ENCODE measurements at places on chromosomes 1 and 21. TPM values are rescaled to one million over a fixed set of nuclear protein-coding genes. Genes with fewer than 3 reads are reported as not detected.

Gene FCGR3B
- total RNA-seq, result 20.7 TPM

Gene RGS8
- 0.13 TPM for total RNA-seq

Gene NES
- 126 TPM for total RNA-seq

Gene TRIM46
- 4.8 TPM for total RNA-seq

Gene KLF17
- total RNA-seq, result not detected

Gene PLA2G2C
- total RNA-seq, result 0.36 TPM

Gene LIN9
- total RNA-seq, result 1.8 TPM

Gene TNNT2
- total RNA-seq, result 63.7 TPM

Gene LCE2C
- not detected for total RNA-seq

Gene FBXO44
- total RNA-seq, result 37.1 TPM

Gene RGL1
- total RNA-seq, result 76.9 TPM

Gene FMO3
- total RNA-seq, result 3.0 TPM

Gene GNB1
- total RNA-seq, result 280 TPM

Gene ACTN2
- 0.58 TPM for total RNA-seq

Gene ZNF669
- 6.7 TPM for total RNA-seq

Gene KRTAP21-3
- total RNA-seq, result not detected

DNA sequence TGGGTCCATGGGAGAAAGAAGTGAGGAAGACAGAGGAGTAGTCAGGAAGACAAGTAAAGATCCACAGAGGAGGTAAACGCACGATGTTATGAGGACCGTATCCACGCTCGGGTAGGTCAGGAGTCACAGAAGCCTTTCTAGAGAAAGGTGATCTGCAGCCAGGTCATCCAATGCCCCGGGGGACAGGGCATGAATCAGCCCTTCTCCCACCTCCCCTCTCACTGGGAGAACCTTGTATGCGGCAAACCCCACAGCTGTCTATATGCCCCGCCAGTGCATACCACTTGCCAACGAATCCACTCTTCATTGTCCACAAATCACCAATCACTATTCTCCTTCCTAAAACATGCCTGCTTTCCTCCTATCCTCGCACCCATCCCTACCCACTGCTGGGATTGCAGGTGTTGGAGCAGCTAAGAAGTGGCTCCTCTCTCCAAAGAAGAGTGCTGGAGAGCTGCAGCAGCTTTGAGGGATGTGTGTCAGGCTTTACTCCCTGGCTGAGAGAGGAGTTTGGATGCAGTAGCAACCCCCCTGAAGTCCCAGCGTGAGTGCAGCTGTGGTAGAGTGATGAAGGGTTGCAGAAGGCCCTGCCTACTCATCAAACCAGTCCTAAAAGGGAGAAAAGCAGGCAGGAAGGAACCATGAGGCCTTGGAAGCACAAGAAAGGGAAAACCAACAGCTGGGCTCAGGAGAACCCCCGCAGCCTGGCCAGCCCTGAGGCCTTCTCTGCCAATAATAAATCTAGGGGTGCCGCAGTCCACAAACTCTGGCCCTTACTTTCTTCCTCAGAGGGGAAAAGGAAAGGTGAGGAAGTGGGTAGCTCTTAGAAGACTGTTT is 102.2 kb upstream of the GADD45A start:
- no peak for DNase-seq

DNA sequence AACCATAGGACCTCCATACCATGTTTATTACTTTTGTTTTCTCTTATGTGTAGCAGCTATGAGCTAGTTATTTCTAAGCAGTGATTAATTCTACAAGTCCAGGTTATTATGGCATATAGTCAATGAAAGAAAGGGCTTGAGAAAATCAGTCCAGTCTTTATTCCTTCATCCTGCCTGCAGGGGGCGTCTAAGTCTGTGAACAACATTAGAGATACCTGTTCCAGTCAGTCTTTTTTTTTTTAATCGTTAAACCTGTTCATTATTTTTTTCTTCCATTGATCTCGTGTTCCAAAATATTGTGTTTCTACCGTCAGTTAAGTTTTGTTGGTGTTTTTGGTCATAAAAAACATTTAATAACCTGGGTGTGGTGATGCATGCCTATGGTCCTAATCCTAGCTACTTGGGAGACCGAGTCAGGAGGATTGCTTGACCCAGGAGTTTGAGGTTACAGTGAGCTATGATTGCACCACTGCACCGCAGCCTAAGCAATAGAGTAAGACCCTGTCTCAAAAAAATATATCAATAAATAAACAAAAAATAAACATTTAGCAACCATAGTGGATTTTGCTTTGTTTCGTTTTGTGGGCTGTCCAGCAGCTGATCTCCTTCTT is 29.4 kb upstream of the CD2 start:
- peak; percentile 71 for DNase-seq

DNA sequence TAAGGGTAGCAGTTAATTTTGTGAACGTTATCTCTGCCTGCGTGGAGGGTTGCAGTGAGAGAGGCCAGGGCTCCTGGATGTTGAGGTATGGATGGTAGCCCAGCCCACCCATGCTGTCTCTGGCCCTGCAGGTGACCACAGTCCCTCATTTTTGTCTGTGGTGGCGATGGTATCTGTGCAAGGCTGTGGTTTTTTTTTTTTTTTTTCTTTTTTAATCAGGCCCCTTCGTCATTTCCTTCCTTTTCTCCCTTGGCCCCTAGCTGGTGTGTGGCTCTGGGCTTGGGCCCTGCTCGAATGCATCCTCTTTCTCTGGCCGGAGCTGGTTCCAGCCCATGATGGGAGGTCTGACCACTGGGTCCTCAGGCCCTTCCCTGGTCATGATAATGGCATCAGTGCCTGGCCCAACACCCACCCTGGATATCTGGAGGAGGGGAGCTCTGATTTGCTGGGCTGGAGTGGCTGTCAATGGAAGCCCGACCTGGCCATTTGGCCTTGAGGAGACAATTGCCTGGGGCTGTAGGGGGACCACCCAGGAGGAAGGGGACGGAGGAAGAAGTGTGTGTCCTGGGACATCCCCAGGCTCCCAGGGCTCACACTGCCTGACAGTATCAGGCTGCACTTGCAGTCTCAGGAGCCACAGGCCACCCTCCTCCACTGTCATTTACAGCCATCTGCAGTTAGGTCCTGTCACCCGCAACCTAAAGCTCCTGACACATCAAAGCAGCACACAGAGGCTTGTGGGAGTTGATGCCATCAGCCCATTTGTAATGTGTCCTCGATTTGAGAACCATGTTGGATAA is 8.1 kb upstream of the RNF187 start:
- no peak for DNase-seq

- peak; percentile 64 for DNase-seq
Observed at GRCh38 chr1:1419813-1420653, 1.0 kb downstream of the ANKRD65 start.

- peak; percentile 90 for DNase-seq
Observed at GRCh38 chr1:91165033-91165654, 143.3 kb upstream of the ZNF644 start.

GRCh38 chr1:109163551-109163950 is 49.6 kb downstream of the ELAPOR1 start:
- no peak for DNase-seq

GRCh38 chr21:14531757-14532316 is 14.3 kb downstream of the SAMSN1 start:
- no peak for DNase-seq

DNA sequence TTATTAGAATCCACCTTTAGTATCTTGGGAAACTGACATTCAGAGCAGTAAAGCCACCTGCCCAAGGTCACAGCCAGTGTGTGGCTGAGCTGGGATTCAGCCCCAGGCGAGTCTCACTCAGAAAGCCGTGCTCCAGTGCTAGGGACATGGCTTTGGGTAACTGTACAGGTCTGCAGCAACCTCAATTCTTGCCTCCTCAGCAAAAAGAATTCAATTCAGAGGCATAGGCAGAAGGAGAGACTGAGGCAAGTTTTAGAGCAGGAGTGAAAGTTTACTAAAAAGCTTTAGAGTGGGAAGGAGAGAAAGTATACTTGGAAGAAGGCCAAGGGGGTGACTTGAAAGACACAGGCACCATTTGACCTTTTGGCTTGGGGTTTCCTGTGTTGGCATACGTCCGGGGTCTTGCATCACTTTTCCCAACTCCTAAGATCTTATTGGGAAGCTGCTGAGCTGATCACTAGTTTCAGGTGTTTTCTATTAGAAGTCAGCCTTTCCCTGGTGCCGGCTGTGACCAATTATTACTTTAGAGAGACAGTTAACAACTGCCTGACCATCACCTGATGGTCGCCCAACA is 529.3 kb downstream of the MATN1 start:
- DNase-seq, result no peak

DNA sequence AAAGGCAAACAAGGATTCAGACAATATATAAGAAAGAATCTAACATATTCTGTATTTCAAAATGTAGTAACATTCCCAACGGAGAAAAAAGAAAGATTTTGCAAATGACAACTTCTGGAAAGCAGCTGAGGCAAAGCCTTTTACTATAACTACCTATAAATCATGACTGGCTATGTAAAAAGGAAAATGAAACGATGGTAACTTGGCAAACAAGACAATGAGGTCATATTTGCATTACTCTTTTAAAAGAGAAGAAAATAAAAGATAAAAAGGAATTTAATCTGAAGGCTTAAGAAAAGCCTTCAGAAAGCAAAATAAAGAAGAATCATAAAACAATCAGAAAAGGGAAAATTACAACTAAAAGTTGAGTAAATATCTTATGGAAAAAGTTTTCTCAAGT is 25.1 kb upstream of the ASPM start:
- DNase-seq, result no peak

GRCh38 chr1:66341446-66342089 is 192.4 kb upstream of the SGIP1 start:
- DNase-seq, result no peak

DNA sequence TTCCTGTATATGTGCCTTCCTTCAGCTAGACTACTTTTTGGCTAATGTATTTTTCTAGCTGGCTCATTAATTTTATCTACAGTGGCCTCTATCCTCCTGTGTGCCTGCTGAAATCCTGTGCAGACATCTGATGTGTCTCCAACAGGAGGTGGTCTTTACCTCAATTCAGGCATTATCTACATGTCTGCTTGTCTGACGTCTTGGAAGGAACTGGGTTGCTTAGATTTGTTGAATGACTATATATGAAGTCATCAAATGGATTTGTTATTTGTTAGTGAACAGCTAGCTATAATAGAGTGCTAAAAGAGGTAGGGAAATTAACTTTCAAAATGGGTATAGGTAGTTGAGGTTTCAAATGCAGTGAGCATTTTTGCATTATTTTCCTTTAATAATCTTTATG is 6.7 kb downstream of the RPL5 start:
- no peak for DNase-seq

- no peak for DNase-seq
Observed at GRCh38 chr1:193184776-193185175, 1.6 kb downstream of the B3GALT2 start.

DNA sequence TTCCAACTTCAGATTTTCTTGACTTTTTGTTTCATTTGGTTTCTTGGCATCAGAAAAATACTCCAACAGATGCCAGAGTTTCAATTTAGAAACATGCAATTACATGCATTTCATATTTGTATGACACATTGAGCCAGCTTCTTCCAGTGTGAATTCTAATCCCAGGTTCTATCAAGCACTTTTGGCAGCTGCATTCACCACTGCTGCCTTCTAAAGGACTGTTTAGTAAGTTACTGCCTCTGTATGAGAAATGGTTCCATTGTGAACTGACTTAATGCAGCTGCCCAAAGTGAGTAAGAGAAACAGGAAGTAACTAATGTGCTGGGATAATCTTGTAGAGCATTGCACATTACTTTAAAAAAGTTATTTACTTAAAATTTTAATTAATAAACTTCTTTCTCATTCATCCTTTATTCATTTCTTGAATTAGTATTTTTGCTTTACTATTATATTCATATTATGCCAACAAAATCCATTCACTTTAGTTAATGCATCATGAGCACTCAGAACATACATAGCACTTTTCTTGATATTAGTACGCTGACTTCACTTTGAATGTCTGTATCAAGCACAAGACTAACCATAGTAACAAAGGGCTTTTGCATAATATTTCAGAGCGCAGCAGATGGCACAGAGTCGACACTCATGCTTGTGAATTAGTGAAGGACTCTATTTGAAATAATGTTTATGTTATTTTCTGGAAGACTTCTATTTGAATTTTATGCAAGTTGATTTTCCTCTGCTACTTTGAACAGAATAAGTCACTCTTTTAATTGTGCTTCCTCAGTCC is 9.8 kb downstream of the RGS18 start:
- DNase-seq, result no peak

DNA sequence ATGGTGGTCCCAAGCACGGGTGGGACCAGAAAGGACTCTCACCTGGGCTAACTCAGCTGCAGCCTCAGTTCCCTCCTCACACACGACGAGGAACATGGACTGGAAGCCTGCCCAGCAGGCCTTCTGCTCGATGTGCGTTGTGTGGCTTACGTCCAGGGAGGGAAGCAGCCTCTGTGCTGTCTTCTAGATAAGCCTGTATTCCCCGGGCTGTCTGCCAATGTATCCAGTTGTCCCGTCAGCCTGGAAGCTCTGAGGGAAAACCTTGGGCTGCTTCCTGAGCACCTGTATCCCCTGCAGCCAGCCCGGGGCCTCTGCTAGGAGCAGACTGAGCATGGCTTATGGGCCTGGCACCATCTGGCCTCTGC is 10.5 kb downstream of the PCSK9 start:
- peak; percentile 53 for DNase-seq

GRCh38 chr21:45912611-45913417 is 68.8 kb upstream of the COL6A1 start:
- DNase-seq, result no peak

- no peak for DNase-seq
Observed at GRCh38 chr1:45375104-45376090, 35.2 kb upstream of the MUTYH start.

GRCh38 chr1:89894210-89895201 is 73.7 kb downstream of the LRRC8D start:
- no peak for DNase-seq

DNA sequence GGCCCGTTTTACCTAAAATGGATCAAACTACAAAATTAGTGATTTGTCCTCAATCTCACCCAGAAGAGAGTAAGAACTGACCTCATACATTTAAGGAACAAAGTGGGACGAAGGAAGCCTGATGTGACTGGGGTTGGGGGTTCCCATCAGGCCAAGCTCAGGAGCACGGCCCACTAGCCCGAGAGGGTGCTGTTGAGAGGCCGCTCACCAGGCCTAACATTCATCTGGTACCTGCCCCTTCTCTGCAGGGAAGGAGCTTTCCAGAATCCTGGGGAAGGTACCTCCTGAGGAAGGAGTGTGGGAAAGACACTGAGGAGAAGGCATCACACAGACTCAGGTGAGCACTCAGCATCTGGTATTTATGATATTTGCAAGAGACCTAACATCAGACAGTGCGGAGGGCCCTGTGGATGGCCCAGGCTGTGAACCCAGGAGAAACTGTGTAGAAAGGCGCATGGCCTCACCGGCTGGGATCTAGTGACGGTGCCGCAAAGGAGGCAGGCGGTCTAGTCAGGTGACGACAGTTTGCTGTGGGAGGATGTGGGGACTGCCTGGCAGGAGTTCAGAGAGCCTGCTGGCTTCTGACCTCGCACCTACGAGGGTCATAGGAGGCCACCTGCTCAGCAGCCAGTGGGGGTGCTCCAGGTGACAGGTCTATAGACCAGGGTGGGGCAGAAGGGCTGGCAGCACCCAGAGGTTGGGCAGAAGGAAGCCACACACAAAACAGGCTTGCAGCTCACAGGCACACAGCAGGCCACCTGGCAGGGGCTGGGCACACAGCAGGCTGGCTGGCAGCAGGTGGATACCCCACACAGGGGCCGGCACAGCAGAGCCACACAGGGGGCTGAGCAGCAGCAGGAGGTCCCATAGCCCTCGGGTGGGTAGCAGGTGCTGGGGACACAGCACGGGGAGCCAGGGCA is 543 bp downstream of the KRTAP12-4 start:
- DNase-seq, result peak; percentile 43

GRCh38 chr1:205263580-205264190 is 35.9 kb downstream of the TMCC2 start:
- DNase-seq, result no peak

- DNase-seq, result no peak
Observed at GRCh38 chr1:58888833-58889232, 105.0 kb upstream of the JUN start.

GRCh38 chr1:34156739-34157138 is 8.3 kb downstream of the CSMD2 start:
- DNase-seq, result no peak

Data from sciatic nerve (tissue), 2 donors.